Ovary (tissue), 10 donors: ENCODE measurements at places on chromosomes 3 and 15.
A peak's percentile ranks its signal among the peaks of the same experiment; 100 is the strongest.

DNA sequence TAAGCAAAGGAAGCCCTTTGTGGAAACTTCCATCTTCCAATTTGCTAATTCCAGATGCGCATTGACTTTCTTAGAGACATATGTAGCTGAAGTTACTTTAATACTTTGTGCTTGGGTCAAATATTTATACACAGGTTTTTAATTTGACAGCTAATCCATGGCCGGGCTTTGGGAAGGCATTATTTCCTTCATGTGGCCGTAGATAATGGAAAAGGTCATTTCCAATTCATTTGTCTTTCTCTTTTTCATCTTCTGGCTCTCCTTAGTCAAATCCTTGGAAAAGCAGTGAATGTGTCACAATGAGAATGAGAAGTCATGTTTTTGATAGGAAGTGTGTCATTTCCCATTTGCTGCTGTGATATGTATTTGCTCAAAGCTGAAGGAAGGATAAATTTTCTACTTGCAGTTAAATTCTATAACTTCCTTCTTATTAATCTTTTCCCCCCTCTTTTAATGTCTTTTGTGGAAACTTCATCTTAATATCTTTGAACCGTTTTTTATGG, 323.3 kb downstream of the CLSTN2 start:
- no peak for DNase-seq

DNA sequence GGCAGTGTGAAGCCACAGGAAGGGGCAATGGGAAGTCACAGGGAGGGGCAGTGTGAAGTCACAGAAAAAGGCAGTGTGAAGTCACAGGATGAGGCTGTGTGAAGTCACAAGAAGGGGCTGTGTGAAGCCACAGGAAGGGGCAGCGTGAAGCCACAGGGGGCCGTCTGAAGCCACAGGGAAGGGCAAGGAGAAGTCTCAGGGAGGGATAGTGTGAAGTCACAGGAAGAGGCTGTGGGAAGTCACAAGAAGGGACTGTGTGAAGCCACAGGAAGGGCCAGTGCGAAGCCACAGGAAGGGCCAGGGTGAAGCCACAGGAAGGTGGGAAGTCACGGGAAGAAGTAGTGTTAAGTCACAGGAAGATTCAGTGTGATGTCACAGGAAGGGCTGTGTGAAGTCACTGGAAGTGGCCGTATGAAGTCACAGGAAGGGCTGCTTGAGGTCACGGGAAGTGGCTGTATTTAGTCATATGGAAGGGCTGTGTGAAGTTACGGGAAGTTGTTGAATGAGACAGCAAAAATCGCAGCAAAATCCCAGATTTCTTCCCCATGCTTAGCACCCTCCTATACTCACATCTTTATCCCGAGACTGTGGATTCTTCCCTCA, 38.6 kb downstream of the GASK1A start:
- no peak for DNase-seq

- DNase-seq = no peak
These were observed 41.8 kb downstream of the ZNF710 start for GRCh38 chr15:90042766-90043529.

GRCh38 chr15:64635499-64636495, 139.6 kb downstream of the RBPMS2 start:
- no peak for DNase-seq

GRCh38 chr3:197030379-197031314, 1.0 kb upstream of the MELTF start:
- DNase-seq = no peak

DNA sequence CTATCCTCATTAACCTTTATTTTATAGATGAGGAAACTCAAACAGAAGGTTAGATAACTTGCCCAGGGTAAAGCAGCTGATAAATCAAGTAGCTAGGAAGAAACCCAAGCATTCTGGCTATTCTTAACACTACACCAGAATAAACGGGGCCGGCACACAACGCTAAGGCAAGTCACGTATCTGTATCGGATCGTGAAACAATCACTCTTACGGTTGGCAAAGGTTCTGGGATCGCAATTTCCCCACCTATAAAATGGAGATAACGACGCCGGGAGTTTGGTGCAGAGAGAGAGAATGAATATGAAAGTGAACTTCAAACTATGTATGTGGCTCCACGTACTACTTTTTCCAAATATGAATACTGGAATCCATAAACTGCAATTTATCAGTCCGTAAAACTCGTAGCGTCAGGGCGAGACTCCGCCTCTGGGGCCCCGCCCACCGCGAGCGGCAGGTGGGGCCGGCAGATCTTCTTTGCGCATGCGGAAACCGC, 252 bp upstream of the ARMC8 start:
- peak; percentile 90 for DNase-seq

DNA sequence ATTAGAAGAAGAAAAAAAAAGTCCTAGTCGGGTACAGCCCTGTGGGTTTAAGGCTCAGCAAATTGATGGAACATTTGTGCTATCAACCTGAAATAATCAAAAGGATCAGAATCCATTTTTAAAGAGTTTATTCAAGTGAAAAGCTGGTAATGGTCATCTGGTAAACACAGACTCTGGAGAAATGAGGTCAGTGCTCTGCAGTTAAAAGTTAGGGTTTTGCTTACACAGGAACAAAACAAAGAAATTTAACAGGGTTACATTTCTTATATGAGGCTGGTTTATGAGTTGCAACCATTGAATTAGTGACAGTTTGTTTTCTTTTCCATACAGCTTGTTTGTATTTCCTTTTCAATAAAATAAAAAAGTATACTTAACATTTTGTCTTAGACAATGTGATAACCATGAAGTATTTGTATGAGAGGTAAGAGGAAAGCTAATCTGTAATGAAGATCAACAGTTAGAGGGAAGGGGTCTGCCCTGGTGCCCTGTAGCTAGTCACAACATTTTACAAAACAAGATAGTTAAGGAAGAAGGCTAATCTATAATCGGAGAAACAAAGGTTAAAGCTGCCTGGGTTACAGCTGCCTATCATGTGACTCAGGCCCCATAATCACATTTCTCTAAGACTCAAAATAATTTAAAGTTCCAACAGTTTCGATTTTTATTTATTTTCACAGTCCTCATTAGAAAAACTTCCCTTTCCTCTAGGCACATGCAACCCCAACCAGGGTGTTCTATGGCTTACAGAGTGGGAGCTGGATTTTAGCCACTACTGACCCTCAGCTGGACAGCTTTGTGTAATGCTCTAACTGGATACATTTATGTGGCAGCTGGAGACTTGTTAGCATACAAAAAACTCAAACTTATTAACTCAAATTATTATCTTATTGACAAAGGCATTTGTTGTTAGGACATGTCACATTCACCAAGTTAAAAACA, 98.1 kb upstream of the ACP3 start:
- no peak for DNase-seq

DNA sequence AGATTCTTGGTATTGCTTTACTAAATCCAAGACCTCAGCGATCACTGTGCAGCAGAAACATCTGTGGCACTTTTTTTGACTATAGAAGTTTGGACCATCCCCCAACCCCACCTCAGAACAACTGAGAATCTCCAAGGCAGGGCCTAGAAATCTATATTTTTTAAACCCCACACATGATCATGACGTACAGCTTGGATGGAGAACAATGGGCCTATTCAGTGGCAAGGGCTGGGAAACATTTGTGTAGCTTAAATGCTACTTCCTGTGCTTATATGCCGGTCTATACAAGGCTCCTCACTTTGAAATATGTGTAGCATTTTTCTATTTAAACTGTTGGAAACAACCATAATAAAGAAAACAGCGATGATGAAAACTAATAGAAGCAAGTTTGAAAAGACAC, 55.1 kb upstream of the SPRED1 start:
- DNase-seq = no peak

- no peak for DNase-seq
These were observed 130.7 kb downstream of the LPP start for GRCh38 chr3:188284455-188285212.

DNA sequence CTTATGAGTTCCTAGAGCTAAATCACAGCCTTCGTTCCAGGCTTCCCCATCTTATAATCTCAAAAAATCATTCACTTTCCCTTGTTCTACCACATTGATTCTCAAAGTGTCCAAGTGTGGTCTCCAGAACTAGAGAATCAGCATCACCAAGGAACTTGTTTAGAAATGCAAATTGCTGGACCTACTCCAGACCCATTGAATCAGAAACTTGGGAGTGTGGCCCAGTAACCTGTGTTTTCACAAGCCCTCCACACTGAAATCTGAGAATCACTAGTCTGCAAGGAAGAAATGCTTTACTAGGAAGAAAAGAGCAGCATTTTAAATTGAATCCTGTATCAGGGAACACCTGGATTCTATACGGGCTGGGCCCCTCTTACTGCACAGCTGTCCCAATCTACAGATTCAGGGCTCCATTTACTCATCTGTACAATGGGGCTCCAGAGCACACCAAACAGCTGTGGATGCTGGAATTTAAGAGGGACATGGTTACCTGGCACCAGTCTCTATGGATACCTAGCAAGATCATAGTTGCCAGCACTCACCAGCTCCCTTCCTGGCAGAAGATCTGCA, 3.9 kb downstream of the MEGF11 start:
- no peak for DNase-seq

DNA sequence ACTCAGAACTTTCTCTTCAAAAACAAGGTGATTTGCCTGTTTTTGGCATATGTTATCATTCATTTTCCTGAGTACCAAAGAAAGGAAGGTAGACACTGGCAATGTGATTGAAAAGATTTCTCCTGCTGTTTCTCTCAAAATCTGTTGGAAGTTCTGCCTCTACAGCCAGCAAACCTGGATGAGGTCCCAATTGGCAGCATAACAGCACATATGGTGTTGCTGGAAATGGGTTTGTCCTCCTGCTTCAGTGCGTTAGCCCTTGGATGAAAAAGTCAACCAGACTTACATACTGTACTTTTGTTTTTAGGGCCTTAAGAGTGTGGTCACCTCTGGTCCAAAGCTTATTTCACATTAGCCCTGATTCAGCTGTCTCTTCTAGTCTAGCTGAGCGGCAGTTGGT, 237.6 kb upstream of the MME start:
- no peak for DNase-seq

DNA sequence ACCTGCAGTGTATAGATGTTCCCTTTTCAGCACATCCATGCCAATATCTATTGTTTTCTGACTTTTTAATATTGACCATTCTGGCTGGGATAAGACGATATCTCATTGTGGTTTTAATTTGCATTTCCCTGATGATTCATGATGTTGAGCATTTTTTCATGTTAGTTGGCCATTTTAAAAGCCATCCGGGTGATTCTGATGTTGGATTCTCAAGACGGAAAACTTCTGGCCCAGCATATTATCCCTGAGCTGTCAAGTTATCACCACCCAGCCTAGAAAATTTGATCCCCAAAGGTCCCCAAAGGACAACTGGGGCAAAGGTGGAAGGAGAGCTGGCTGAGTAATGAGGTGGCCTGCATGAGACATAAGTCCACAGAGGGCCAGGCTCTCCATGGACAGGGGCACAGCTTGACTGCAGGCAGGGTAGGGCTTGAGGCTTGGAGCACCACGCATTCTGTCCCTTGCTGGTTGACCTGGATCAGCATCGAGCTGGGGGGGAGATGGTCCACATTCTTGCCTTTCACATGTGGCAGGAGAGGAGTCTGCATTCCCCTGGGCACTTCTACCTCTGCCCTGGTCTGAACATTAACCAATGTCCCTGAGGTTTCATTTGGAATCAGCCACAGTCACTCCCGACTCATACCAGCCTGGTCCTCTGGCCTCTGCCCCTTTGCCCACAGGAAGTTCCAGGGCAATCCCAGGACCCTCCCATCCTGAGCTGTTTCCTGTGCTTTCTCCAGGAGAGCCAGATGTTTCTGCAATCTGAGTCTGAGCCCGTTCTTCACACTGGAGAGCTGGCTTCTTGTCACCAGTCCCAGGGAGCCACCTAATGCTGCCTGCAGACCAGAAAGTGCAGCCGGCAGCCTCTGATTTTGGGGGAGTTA, 69.2 kb downstream of the ISG20 start:
- no peak for DNase-seq

DNA sequence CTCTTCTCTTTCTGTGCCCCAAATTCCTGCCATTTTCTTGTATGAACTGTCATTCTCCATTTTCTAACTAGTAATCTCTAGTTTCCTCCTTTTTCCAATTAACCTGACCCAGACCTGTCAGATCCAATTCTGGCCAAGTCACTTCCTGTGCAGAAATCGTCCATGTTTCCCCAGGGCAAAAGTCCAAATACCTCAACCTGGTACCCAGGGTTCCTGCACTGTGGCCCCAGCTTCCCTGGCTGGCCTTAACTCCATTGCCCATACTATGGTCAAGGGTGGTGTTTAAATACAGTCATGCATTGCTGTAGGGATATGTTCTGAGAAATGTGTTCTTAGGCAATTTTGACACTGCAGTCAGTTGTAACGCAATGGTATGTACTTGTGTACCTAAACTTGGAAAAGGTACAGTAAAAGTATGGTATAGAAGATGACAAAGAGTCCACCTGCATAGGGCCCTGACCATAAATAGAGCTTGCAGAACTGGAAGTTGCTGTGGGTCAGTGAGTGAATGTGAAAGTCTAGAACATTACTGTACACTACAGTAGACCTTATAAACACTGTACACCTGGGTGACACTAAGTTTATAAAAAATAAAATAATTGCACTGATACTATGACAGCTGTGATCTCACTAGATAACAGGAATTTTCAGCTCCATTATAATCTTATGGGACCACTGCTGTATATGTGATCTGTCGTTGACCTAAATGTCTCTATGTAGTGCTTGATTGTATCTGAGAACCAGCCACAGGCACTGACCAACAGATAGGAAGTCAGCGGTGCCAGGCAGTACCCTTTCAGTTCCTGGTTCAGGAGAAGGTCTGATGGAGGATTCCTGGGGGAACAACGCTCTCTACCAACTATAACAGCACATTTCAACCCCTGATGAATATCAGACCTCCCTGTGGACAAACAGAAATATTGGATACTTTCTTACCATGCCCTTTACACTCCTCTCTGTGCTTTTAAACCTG, 336.1 kb upstream of the PROK2 start:
- DNase-seq = no peak

DNA sequence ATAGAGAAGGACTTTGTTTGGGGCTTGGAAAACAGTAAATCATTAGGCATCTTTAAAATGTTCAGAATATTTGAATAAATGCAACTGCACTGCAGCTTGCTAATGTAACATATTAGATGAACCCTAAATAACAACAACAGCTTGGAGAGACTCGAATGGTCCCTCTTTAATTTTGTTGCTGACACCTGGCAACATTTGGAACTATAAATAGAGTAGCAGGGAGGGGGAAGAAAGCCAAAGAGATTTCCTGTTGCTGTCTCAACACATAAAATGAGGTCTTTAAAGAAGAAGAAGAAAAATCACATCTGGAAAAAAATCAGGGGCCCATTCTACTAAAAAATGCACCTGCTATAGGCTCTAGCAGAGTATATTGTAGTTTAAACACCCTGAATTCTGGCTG, 49.9 kb upstream of the DPPA4 start:
- no peak for DNase-seq

GRCh38 chr15:80487839-80488390, 83.7 kb downstream of the ARNT2 start:
- no peak for DNase-seq

- no peak for DNase-seq
These were observed 13.2 kb downstream of the LINS1 start for GRCh38 chr15:100588638-100589242.

GRCh38 chr15:37086521-37086920, 13.8 kb downstream of the MEIS2 start:
- DNase-seq = no peak

GRCh38 chr3:46551615-46552014, 14.5 kb downstream of the LRRC2 start:
- no peak for DNase-seq
